ENCODE measurements at places on chromosomes 5 and 9.

DNA sequence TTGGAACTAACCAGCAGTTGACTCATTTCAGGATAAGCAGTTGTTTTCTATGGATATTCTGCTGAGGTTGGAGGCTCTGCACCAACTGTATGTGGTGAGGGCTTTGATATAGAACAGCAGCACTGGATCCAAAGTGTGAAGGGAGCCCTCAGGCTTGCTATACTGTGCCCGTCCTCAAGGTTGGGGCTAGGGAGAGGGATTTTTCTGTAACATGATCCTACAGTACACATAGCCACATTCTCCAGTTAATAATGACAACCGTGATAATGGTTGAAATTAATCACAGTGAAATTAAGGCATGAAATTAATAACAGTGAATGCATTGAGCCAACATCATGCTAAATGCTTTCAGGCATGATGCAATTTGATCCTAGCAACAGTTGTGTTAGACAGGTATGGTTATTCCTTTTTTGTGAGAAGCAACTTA, 36.7 kb downstream of the ARHGAP26 start:
- DNase-seq, result peak; percentile 42

GRCh38 chr9:2574203-2574602, 47.4 kb upstream of the VLDLR start:
- DNase-seq, result no peak

DNA sequence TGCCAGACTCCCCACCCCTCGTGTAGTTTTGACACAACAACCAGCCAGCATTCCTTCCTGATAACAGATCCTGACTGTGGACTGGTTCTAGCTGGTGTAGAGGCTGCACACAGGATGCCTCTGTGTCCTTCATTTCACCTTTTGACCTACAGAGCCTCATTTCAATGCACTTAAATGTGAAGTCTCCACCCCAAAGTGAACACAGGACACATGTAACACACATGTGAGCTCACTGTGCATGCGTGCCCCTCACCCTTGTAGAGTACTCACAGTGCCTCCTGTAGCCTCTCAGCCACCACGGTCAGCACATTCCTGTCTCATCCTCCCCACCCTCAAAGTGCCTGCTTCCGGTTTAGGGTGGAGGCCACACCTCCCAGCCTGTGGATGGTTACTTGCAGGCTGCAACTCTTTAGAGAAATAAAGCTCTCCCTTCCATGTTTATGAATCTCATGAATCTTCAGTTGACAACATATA, 11.6 kb upstream of the NKD2 start:
- no peak for DNase-seq

- no peak for DNase-seq
Observed at GRCh38 chr5:16135003-16135402, 44.6 kb downstream of the MARCHF11 start.

DNA sequence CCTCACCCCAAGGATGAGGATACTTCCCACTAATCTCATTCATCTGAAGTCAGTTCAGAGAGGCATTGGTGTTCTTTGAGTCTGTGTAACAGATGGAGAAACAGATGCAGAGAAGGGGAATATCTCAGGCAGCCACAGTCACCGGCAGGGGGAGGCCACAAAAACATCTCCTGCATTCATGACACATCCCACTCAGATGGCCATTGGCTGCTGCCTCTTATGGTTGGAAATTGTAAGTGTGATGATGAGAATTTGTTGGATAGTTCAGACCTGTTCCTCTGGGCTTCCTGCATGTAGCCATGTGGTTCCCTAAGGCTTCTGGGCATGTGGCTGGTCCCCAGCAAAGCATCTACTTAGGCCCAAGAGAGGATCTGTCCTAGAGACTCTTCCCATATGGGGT, 45.9 kb upstream of the GABRP start:
- DNase-seq, result no peak

GRCh38 chr9:132461281-132461896, 51.4 kb downstream of the CFAP77 start:
- no peak for DNase-seq

GRCh38 chr5:98641671-98642070, 131.8 kb upstream of the RGMB start:
- no peak for DNase-seq

- no peak for DNase-seq
Observed at GRCh38 chr5:102668220-102668932, 86.7 kb upstream of the PAM start.

GRCh38 chr5:101430551-101430950, 527.5 kb upstream of the ST8SIA4 start:
- DNase-seq, result no peak

DNA sequence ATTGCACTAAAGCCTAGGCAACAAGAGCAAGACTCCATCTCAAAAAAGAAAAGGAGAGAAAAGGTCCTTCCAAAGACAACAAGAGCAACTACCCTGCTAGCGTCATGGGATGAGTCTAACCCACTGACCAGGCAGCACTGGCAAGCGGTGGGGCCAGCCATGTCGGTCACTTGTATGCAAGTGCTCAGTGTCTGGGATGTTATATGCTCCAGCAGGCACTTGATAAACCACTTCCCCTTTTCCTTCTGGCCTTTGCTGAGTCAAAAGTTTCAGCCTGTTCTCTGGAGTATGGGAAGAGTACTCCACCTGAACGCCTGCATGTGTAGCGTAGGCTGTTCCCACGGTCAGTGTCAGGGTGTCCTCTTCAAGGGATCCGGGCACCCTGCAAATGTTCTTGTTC, 9.2 kb upstream of the MXD3 start:
- no peak for DNase-seq

- DNase-seq, result no peak
Observed at GRCh38 chr5:65050826-65051498, 282.2 kb downstream of the CWC27 start.

DNA sequence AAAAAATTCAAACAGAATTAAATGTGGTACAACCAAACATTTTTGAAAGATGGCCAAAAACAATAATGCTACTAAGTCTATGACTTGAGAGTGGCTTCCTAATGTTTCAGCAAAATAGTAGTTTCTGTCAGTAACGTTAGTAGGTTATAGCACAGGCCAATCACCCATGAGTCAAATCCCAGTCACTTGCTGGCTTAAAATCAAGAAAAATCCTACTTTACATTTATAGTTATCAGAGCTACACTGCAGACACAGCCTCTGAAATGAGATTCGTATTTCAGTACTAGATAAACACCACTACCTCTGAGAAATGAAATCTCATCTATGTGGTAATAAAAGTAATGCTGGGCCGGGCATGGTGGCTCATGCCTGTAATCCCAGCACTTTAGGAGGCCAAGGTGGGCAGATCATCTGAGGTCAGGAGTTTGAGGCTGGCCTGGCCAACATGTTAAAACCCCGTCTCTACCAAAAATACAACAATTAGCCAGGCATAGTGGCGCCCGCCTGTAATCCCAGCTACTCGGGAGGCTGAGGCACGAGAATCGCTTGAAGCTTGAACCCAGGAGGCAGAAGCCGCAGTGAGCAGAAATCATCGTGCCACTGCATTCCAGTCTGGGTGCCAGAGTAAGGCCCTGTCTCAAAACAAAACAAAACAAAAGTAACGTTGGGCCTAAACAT, 6.1 kb downstream of the ZDHHC21 start:
- peak; percentile 64 for DNase-seq

DNA sequence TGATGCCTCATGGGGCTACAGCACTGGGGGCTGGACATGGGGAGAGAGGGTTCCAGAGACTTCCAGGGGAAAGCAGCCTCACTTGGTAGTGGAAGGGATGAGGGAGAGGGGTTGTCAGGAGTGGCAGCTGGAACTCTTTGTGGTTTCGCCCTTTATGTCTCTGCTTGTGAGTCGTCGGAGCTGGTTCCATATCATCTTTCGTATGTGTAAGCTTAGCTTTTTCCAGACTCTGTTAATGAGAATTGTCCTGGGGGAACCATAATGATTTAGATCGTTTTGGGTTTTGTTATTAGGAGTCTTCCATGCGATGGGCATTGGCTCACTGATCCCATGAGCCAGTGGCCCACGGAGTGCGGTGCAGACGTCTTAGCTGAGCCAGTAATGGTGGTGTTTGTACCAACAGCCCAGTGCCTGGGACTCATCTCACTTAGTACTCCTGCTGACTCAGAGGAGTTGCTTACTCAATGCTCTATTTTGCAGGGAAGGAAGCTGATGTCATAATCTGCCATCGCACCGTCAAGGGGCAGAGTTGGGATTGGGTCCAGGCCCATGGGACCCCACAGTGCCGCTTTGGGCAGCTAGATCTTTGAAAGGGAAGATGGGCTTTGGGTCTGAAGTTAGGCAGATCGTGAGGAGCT, 48.5 kb downstream of the NEK6 start:
- DNase-seq, result peak; percentile 94

DNA sequence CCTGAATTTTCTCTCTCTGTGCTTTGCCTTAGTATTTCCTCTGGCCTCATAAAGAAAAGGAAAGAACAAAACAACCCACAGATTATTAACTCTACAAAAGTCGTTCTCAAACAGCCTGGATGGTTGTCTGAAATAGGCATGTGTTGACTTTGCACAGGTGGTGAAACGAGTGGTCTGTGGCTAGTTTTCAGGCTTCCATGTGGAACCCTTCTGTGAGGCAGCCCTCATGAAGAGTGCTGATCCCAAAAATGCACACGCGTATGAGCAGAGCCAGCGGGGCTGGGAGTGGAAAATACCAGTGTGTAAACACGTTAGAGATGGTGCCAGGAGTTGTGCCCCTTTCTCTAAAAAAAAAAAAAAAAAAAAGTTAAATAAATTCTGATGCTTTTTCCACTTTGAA, 4.9 kb upstream of the PSAT1 start:
- DNase-seq, result no peak

GRCh38 chr5:90477621-90478215, 3.1 kb downstream of the POLR3G start:
- no peak for DNase-seq

DNA sequence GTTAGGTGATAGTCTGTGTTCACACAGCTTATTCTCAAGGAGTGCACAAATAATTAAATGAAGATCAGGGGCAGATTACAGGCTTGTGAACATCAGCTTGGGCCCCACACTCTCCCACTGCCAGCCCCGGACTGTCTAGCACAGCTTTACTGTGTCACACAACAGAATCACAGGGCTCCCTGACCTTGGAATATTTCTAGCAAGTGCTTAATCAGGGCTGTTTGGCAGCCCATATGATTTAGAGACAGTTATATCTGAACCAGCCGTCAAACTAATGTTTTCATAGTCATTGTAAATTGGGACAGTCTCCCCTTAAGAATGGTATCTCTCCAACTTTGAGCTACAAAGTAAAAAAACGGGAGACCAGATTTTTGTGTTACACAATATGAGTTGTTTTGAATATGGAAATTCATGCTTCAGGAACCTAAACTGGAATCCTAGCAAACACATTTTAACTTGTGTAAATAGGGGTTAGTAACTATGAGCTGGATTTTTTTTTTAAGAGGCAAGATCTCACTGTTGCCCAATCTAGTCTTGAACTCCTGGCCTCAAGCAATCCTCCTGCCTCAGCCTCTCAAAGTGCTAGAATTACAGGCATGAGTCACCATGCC, 517.6 kb downstream of the BNC2 start:
- DNase-seq, result peak; percentile 87

DNA sequence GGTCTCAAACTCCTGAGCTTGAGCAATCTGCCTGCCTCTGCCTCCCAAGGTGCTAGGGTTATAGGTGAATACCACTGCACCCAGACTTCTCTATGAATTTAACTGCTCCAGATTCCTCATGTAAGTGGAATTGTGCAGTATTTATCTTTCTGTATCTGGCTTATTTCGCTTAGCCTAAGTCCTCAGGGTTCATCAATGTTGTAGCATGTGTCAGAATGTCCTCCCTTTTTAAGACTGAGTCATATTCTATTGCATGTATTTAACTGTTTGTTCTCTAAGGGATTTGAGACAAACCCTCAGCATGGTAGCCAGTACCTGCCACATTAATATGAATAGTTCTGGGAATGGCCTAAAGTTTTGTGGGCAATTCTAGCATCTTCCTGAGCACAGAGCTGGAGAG, 53.9 kb upstream of the TUT7 start:
- DNase-seq, result peak; percentile 8

GRCh38 chr5:175900157-175900556, 28.8 kb downstream of the CPLX2 start:
- DNase-seq, result no peak

GRCh38 chr5:104267320-104268015, 704.9 kb upstream of the NUDT12 start:
- no peak for DNase-seq

GRCh38 chr5:102841021-102841420, 85.9 kb downstream of the PAM start:
- DNase-seq, result no peak

DNA sequence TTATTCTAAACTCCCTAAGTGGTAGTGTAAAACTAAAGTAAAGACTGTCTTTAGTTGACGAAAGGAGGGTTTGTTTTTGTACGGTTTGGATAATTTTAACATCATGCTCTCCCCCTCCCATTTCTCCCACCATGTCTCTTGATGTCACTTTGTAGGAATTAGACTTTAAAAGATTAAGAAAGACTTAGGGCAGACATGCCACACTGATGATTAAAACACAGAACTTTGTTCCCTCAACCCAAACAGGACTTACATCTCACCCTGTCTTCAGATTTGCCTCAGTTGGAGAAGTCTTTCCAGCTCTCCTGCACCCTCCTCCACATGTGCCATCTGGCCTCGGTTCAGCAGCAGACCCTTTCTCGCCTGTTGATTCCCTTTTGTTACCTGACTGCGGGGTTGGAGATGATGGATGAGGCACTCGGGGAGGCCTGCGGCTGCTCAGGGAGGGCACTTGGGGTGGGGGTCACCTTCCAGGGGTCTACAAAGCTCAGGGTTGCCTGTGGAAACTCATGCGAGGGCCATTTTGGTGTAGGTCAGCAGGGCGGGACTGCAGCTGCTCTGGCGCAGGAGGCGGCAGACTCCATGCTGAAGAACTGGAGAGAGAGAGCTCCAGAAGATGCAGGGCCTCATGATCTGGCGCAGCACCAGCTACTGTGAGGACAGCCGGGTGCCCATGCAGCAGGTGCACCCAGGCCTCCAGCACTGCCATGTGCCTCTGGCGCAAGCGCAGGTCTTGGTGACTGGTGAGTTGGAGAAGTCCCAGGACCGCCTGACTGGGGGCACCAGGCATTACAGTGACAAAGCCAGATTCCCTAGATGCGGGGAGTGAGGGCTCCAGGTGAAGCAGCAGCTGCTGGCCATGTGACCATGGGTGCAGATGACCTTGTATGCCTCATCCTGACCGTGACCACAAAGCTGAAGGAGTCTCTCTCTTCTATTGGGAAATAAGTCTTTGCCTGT, 24.5 kb upstream of the EXOC3 start:
- DNase-seq, result no peak

Data from cardiac fibroblast (primary cell).